ENCODE measurements at places on chromosomes 6 and 20.

GRCh38 chr6:149752600-149753373 is 3.2 kb downstream of the PCMT1 start:
- DNase-seq = no peak

DNA sequence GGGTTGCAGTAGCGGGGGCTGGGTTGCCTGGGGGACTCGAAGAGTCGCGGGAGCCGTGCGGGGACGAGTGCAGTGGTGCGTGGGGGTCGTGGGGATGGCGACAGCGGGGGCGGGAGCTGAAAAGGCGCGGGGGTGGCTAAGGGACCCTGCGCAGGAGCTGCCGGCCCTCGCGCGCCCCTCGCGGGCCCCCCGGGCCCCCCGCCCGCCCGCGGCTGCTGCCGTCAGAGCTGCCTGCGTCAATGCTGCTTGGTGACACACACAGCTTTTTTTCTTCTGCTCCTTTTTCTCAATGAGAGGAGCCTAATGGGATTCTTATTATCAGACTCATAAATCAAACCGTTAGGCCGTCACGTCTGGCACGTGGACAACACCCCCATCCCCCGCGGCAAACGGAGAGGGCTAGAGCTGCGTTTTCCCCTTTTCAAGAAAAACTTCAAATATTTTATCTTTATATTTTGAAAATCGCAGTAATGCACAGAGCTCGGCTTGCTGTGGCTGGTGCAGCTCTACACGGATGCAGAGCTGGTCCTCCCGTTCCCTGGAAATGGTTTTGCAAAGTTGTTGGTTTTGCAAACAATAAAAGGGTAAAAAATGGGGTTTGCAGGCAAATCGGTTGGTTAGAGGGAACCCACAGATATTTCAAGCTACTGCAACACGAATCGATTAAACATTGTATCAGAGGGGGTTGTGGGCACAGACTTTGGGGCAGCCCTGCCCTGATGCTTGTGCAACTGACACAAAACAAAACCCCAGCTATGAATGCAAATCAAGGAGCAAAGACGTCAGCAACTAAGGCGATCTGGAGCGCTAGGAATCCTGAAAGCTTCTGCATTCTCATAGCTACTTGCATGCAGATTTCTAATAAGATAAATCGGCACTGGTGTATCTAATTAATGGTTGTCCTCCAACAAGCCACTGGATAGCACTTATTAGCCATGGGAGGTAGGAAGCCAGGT is 161.4 kb downstream of the TBXT start:
- peak; percentile 72 for DNase-seq

GRCh38 chr6:36682328-36683144 is 4.0 kb downstream of the CDKN1A start:
- peak; percentile 87 for DNase-seq

DNA sequence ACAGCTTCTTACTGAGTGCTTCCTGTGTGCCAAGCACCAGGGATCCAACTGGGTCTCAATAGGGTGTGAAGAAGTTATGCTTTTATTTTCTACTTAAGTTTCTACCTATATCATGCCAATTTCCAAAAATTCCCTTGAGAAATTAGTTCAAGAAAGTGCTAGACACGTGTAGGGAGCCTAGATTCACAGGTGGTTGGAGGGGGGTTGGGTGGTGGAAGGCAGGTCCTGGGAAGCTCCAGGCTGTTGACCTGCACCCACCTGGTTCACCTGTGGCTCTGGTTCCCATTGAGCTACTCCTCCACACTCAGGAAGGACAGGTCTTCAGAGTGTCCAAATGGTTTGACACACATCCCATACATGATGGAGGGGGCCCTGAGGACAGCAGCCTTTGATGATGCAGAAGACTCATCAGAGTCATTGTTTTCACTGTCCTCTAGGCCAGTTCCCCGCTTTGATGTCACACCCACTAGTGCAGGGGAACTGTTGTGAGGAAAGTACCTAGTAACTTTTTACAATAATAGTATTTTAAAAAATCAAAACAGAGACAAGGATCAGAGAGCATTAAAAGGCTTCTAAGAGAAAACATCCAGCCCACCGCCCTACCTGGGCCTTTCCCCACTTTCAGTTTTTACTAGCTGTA is 39.8 kb upstream of the MYL9 start:
- DNase-seq = no peak

- no peak for DNase-seq
Measured at GRCh38 chr20:50992336-50992732, 30.6 kb downstream of the KCNG1 start.

GRCh38 chr20:62231292-62231691 is 7.0 kb upstream of the OSBPL2 start:
- DNase-seq = no peak

DNA sequence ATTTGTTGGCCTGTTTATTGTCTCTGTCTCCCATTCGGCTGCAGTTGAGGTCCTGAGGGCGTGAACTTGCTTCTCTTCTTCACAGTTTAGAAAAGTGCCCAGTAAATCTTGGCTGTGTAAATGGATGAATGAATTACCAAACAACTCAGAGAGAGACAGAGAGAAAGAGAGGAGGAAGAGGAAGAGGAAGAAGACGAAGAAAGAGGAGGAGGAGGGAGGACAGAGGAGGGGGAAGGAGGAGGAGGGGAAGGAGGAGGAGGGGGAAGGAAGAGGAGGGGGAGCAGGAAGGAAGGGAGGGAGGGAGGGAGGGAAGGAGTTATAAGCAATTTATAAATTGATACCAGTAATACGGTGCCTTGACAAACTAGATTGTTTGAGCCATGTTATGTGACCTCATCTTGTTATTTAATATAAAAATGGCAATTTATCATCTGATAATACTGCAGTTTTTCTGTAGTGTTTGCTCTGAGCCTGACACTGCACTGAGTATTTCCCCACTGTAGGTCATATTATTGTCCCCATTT is 18.7 kb downstream of the HCK start:
- DNase-seq = no peak

DNA sequence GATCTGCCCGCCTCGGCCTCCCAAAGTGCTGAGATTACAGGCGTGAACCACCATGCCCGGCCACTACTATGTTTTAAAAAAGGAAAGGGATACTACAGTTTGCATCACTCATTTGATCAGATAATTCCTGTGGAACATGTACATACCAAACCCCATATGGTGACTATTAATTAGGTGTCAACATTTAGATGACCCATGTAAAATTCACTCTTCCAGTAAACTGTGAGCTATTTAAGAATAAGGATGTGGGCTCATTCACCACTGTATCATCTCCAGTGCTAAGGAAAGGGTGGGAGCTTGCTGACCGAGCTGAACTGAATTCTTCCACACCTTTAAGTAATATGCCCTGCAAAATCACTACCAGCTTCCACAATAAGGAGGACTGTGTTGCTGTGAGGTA is 127.5 kb downstream of the BTBD9 start:
- DNase-seq = no peak

DNA sequence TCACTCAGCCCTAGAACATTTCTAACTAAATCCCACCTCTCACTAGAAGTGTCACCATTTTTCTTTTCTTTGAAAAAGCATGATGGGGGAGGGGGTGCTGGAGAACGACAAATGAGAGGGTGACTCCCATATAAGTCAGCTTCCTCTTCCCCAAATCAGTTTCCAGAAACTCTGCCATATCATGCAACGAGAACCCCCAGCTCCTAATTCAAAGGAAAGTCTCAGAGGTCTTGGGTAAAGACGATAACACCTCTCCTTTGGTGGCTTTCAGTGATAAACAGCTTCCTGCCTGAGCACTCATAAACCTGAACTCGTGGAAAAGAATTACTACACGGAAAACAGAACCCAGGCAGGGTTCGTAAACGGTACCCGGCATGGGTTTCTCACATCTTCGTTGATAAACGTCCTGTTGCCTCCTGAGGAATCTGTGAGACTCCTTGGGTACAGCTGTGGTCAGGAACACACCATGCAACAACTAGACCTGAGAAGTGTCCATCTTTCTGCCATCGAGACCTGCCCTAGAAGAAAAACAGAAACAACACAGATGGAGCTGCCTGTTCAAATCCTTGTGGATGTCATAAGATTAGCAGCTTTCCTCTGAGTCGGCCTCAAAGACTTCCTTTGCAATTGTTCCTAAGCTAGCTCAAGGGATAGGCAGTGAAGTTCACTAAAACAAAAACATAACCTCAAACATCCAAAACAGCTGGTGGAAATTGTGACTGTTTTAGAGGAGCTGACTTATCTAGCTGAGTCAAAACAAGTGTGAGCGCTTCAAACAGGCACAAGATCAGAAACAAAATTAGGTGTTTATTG is 185.8 kb upstream of the PRDM1 start:
- no peak for DNase-seq

GRCh38 chr6:9482030-9482738 is 932.7 kb downstream of the TFAP2A start:
- peak; percentile 27 for DNase-seq

DNA sequence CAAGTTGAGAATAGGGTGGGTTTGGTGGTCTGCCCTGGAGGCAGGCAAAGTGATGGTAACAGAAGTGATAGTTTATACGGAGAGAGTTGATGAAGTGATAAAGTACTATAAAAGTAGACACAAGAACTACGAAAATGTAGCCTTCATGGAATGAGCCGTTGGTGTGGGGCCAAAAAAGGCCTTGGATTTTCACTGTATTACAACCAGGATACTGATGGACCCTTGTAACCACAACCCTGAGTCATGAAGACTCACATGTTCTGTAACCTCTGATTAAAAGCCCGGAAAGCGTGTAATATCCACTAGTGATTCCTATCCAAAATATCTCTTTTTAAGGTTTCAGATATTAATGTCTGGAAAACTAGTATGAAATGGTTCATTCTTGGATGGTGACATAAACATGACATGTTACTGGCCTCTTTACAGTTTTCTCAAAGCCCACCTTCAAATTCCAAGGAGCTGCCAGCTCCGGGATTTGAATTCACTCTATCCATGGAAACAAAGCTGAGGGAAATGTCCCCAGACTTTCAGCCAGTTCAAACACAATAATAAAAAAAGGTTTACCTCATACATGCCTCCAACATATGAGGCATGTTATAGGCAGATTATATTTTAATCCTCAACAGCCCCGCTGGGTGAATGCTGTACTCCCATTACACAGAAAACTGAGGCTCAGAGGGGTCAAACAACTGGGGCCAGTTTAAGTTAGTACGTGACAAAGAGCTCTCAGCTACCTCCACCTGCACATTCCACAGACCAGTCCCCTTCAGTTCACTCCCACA is 55.4 kb downstream of the MRPL14 start:
- DNase-seq = no peak

DNA sequence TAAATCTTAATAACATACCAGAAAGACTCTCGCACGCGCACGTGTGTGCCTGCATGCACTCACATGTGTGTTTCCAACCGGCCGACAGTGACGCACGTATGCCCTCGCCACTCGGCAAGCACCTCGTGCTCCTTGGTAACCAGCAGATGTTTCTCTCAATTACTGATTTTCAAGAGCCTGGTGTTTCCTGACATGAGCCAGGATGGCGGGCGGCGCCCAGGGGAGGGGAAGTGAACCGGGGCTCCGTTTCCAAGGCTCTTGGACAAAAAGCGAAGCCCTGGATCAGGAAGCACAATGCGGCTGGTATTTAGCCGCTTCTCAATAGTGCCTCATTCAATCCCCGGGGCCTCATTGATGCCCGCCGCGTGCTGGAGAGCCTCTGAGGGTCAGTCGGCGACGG is 37.7 kb downstream of the PMEPA1 start:
- no peak for DNase-seq

GRCh38 chr20:46651091-46651962 is at the start of gene SLC13A3:
Gene SLC13A3, minus strand, starts transcription at chr20:46651459. Its CDS starts 38 bp downstream, at chr20:46651421.
- DNase-seq = no peak

GRCh38 chr6:127951172-127951917 is 50.5 kb upstream of the THEMIS start:
- no peak for DNase-seq

- DNase-seq = no peak
Measured at GRCh38 chr6:169162249-169162648, 91.4 kb downstream of the THBS2 start.

DNA sequence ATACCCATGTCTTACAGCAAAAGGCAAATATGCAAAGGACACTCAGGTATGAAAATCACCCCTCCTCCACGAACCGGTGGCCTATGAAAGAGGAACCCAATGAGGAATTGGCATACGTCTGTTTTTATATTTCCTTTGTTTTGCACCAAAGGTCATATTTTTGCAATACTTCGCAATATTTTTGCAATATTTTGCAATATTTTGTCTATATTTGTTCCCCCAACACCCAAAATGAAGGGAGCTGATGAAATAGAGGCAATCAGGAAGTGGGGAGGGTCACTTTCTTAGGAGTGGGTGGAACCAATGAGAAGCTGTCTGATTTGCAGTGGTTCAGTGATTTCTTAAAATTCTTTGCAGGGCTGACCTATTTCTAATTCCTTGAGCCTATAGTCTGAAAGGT is 296.8 kb upstream of the TSHZ2 start:
- DNase-seq = no peak

DNA sequence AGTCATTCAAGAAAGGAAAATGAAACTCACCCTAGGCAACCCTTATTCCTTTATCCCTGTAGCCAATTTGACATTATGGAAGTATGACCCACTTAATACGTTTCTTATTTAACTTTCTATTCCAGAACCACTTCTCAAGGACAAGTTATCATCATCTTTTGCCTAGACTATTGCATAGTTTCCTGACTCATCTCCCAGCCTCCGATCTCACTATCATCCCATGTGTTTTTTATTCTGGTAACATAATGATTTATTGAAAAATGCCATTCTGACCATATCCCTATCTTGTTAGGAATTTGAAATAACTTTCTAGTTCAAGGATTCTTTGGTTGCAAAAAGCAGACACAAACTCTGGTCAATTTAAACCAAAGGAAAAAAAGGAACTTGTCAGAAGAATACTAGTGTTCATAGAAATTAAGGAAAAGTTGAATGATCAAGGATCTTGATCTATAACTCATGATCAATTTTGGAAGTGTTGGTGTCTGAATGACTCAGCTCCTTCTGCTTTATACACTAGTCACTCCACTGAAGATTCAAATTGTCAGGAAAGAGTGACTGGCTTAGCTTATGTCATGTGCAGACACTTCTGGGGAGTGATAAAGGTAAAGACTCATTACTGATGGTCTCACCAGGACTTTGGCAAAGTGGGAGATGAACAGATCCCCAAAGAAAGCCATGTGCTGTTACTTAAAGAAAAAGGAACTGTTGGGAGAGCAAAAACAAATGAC is 8.5 kb upstream of the TINAG start:
- no peak for DNase-seq

DNA sequence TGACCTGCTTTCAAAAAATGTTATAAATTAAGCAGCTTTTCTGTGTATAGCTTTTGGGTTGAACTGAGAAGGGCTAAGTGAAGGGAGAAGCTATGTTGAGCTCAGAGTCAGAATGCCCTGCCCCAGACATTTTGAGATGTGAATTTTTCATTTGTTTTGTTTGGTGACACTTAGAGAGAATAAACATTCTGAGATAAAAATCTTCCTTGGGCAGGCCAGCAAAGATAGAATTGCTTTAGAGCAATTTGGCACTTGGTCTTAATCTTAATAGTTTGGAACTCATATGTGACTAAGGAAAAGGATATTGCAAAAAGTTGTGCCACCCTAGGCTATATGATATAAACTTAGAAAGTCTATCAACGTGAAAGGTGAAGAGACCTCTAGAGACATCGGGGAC is 30.2 kb downstream of the MYB start:
- no peak for DNase-seq

DNA sequence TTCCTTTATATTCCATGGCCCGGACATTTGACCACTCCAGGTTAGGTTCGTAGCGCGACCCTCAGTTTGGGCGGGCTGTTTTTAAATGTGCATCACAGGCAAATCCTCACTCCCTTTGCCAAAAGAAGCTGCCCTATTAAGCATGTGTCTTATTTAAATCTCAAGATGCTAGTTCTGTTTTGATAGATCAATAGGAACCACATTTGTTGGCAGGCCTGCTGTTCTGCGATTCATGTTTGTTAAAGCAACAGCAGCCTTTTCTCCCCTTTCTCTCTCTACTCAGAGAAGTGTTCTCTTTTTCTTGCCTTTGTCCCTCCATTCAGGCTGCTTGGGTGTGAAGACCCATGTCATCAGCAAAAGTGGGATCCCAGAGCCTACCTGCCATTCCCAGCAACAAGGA is 212.0 kb upstream of the SSTR4 start:
- DNase-seq = no peak

All from Calu3 (cell line).